ENCODE measurements at places on chromosomes 12 and 14.

DNA sequence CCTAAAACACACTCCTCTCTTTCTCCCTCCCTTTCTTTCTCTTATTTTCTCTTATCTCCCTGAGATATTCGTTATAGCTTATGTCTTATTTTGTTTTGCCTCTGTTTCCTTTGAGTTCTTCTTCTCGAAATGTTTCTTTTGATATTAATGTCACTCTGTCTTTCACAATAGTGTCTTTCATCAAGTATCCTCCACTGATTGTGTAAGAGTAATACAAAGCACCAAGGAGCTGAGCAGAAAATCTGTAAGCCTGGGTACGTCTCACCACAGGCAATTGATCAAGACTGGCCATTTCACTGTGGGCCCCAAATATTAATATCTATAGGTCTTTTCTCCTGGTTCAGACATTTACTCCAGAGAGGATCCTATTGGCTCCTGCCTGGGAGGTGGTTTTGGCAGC, 4.8 kb upstream of the LYZ start:
- no peak for DNase-seq

DNA sequence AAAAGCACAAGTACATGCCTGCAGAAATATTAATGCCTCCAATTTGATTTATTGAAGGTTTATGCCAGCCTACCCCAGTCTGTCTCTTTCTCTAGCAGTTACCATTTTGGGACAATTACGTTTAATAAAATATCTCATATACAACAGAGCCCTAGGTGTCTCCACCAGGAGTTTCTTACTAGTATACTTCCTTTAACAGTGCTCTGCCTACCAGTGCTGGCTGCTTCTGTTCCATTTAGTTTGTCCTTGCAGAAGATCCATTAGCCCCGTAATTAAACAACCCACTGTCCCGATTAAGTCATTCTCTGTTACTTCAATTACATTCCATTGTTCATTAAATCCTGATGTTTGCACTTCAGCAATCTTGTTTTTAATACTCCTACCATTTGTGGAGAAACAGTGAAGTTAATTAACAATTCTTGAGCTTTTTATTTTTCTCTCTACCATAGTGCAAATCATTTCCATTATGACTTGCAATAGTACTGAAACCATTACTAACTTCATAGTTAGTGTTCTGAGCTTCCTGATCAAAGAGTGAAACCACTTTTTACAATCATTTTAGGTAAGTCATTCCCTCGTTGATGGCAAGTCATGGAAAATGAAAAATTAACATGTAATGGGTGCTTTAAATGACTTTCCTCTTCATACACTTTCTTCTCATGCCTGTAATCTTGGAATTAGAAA, 121.1 kb downstream of the PLXNC1 start:
- no peak for DNase-seq

GRCh38 chr14:87008965-87009364, 984.0 kb downstream of the GALC start:
- DNase-seq = no peak

DNA sequence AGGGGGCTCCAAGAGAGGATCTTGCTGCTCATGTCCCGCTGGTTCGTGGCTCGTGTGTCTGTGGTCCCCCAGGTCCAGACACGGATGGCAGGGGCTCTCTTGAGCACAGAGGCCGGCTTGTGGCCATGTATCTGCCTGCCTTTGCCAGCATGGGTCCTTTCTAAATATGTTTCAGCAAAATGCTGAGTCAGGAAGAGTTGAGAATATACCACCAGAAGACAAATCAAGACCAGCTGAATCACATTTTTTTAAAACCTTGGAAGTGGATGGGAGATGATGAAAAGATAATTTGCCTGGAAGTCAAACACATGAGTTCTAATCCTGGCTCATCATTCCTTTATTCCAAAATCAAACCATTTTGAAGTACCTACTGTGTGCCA, 58.0 kb downstream of the NUAK1 start:
- DNase-seq = no peak

Data from brain pericyte (primary cell).